ENCODE measurements at places on chromosomes 6 and 20.

DNA sequence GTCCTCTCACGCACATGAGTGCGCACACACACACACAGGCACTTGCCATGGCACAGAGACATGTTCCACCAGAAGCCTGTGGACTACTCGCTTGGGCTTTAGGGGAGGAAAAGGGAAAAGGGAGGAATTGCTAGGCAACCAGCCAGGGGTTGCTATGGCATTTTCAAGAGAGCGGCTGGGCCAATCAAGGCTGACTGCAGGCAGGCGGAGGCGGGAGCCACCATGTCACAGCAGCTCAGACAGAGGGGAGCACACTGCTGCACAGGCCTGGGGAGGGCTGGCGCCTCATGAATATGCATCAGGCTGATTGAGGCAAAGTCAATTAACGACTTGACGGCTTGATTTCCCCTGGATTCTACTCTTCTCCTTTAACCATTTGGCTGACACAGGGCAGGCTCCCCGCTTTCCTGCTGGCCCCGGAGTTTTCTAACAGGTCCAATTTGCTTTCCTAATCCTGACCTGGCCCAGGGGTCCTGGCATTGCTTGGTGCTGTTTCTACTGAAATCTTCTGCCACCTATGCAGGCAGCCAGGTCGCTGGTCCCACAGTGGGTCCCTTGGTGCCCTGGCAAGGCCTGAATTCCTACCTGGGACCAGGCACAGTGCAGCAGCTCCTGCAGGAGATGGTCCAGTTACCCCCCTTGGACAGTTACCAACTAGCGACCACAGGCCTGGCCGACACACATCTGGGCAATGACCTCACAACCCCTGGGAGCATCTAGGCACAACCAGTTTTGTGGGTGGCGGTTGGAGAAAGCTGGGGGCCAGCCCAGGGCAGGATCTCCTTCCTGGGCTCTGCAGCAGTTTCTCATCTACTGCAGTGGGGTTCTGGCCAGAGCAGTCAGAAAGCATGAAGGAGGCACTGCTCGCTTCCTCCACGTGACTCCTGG is 52.1 kb downstream of the YTHDF1 start:
- no peak for DNase-seq

GRCh38 chr6:64505312-64505711 is 869.7 kb downstream of the PHF3 start:
- DNase-seq: no peak

DNA sequence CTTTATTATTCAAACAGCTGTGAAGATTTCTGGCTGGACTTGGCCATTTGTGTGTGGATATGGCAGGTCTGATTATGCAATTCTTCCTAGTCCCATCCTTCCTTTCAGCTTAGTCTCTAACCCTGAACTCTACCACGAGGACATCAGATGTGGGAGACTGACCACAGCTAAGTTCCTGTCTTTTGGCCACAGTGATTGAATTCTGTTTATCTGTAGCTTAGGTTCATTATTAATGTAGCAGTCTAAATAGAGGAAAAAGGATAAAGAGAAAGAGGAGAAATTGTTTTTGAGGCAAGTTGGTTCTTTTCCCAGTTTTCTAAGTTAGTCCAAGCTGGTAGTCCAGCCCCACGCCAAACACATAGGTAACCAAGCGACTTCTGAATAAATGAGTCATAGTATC is 598.9 kb downstream of the RFPL4B start:
- DNase-seq: no peak

DNA sequence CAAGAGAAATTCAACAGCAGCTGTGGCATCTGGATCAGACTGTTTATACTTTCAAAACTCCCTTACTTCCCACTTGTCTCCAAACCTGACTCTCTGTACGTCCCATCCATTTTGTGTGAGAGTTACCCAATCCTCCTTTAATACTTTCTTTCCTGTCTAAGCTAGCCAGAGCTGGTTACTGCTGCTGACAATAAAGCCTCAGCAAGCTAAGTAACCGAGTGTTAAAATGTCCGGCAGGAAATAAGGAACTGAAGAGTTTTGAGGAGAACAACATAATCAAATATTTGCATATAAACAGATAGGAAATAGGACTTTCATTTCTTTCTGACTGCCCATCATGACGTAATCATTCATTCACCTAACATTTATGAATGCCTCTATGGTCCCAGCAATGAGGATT is 11.6 kb downstream of the TMEM30A start:
- DNase-seq: no peak

DNA sequence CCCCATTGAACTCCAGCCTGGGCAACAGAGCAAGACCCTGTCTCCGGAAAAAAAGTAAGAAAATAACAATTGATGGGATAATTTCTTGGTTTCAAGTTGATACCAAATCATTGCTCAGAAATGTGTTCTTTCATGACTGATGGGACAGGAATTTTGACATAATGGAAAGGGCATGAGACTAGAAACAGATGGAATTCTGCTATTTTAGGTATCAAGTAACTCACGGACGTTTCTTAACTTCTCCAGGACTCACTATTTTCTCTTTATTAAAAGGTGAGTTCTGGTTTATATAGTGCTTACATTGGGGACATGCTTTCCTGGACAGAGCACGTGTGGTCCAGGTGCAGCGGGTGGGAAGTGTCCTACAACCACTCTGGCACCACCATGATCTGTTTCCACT is 6.0 kb upstream of the DSP start:
- no peak for DNase-seq

- no peak for DNase-seq
These were observed 41.8 kb downstream of the GPR63 start for GRCh38 chr6:96795481-96795880.

DNA sequence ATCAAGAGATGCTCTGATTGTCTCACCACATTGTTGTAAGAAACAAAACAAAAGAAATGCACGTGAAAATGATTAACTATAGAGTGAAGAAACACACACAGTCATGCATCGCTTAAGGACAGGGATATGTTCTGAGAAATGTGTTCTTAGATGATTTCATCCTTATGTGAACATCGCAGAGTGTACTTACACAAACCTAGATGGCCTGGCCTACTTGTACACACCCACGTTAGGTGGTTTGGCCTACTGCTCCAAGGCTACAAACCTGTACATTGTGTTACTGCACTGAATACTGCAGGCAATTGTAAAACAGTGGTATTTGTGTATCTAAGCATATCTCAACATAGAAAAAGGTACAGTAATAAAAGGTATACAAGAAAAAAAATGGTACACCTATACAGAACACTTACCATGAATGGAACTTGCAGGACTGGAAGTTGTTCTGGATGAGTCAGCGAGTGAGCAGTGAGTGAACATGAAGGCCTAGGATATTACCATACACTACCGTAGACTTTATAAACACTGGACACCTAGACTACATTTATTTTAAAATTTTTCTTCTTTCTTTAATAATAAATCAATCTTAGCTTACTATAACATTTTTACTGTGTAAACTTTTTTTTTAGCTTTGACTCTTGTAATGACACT is 48.6 kb downstream of the FKBP5 start:
- no peak for DNase-seq

- DNase-seq: no peak
These were observed 244.2 kb upstream of the RIMS1 start for GRCh38 chr6:71642120-71642519.

GRCh38 chr20:18504479-18505060 is 3.2 kb upstream of the SEC23B start:
- no peak for DNase-seq

GRCh38 chr6:112183271-112183671 is 71.1 kb downstream of the LAMA4 start:
- no peak for DNase-seq

GRCh38 chr20:7371518-7372163 is 568.6 kb downstream of the HAO1 start:
- no peak for DNase-seq

DNA sequence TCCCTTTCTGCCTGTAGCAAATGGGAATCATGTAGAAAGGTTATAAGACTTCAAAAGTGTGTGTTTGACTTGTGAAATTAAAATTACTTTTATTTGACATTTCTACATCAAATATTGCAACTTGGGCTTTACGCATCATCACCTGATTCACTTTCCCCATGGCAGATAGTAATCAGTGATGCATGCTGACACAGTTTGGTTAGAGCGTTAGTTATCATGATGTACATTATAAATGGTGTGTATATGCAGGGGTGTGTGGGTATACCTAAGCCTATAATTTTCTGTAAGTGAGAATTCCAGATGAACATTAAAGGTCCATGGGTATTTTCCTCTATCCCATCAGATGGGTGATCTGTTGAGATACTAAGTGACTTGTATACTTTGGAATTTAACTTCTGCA is 141.5 kb downstream of the KLHL32 start:
- no peak for DNase-seq

- peak; percentile 46 for DNase-seq
These were observed at the start of gene CTSZ for GRCh38 chr20:59006864-59007664. Gene CTSZ, minus strand, starts transcription at chr20:59007254. Its CDS starts 126 bp downstream, at chr20:59007128.

GRCh38 chr6:17281497-17282481 is 628 bp downstream of the RBM24 start:
- DNase-seq: no peak

GRCh38 chr20:52259295-52259694 is 67.7 kb upstream of the ZFP64 start:
- no peak for DNase-seq

DNA sequence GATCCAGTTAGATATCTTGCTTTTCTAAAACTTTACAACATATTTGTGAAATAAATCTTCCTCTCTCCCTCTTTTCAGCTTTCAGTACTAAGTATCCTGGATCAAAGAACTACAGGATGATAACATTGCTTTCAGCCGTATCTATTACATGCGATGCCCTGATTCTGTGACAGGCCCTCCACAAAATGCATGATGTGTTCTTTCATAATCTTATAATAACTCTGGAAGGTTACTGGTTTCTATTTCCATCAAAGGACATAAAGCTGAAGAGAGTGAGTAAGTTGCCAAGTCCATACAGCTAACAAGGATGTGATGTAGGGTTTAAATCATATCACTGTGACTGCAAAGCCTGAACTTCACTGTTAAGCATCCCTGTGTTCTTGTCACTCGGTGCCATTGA is 62.9 kb upstream of the ADGRG6 start:
- DNase-seq: no peak

DNA sequence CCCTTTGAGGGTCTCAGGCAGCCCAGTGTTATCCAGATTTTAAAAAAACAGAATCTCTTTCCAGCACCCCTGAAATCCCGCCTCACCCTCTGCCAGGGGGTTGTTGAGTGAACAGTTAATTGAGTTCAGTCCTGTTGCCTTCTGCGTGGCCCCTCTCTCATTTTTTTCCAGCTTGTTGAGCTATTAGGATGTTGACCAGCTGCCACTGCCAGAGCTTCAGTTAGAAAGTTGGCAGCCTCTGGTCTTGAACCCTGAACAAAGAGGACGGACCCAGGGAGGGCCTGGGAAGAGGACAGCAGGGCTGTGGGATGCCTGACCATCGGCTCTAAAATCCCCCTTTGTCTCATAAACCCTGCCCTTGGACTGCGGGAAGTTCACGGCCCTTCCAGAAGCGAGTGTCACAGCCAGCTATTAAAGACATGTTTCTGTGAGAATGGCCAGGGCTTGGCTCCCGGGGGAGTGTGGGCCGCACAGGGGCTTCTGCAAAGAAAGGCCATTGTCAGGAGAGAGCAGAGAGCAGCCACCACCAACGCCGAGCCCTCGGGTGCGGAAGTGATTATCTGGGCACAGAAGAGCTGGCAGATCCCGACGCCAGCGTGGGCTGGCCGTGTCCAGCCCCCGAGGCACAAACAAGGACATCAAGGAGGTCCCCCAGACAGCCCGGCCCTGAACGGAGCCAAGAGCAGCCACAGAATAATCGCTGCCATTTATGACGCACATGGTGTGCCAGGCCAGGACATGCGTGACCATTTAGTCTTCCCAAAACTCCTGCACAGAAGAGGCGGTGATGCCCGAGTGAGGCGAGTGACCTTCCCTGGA is 189.0 kb downstream of the ANKRD60 start:
- no peak for DNase-seq

- no peak for DNase-seq
These were observed 763 bp downstream of the C6orf47 start for GRCh38 chr6:31659649-31660380.

DNA sequence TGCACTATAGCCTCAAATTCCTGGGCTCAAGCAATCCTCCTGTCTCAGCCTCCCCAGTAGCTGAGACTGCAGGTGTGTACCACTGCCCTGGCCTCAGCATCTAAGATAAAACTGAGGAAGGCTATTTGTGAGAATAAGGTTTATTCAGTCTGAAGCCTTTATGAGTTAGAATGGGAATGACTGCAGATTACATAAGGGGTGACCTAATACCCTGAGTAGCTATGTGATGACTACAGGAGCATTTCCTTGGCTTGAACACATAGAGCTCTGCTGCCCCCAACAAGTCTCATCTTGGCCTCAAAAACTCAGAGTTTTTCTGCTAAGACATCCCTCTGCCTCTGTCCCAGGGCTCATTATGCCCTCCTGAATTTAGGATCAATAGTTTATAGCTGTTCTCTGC is 7.6 kb downstream of the GSS start:
- DNase-seq: no peak

GRCh38 chr6:150664091-150664490 is 64.4 kb downstream of the PLEKHG1 start:
- no peak for DNase-seq

DNA sequence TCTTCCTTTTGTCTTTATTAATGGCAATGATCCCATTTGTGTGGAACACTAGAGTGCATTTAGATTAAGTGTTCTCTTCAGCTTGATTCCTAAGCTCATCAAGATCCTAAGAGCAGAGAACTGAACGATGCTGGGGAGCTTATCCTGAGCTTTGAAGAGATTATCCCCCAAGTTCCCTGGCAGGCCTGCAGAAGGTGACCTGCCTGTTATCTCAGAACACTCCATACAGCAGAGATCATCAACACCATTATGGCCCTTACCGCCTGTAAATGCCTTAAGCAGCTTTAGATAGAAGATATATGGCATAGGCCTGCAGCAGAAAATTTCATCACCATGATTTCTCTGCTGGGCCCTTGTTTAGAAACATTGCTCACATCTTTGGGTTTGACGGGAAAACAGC is 779.9 kb upstream of the MAP3K7 start:
- DNase-seq: no peak

DNA sequence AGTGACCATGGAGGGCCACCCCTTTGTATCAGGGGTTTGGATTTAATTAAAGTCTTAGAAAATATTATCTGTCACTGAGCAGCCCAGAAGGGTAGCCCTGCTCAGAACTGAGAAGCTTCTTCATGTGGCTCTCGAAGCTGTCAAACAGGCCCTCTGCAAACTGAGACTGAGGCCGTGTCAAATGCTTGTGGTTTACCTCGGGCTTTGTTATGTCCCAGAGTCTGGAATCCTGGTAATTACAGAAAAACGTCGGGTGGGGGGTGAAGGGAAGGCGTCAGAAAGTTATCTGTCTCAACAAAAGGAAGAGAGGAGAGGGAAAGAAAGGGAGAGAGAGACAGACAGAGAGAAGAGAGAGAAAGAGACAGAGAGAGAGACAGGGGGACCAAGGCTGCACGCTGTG is 200.8 kb downstream of the BMP7 start:
- no peak for DNase-seq

GRCh38 chr20:59802471-59803221 is 130.8 kb downstream of the SYCP2 start:
- DNase-seq: no peak

- no peak for DNase-seq
These were observed 540.5 kb upstream of the JAG1 start for GRCh38 chr20:11214256-11214840.
